ENCODE measurements at places on chromosomes 13 and 19. TPM values are rescaled to one million over a fixed set of nuclear protein-coding genes. Genes with fewer than 3 reads are reported as not detected.

DNA sequence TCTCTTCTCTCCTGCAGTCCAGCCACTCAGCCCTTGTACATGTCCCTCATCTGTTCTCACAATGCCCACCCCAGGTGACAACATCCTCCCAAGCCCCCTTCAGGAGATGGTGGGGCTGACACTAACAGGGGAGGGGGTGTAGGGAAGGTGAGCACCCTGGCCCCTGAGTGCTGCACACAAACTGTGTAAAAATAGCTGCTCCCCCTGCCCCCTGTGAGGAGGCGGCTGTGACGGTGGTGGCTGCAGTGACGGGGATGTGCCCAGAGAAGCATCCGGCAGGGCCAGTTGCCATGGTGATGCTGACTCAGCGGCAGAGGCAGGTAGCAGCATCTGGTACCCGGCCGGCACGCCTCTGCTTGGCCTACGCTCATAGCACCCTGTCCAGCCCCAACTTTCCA, 13.0 kb upstream of the JUND start:
- peak; percentile 53 for ATAC-seq

GRCh38 chr13:35882722-35883497, 248.3 kb downstream of the DCLK1 start:
- no peak for ATAC-seq

- ATAC-seq = no peak
Measured at GRCh38 chr13:46104868-46105267, at the start of gene CPB2. TSS of gene CPB2 (minus strand) at chr13:46105033. CDS start at chr13:46105009, 24 bp downstream.

- no peak for ATAC-seq
Measured at GRCh38 chr13:46598140-46598819, 45.3 kb downstream of the LRCH1 start.

GRCh38 chr19:35559781-35560180, 3.7 kb downstream of the ATP4A start:
- no peak for ATAC-seq

- ATAC-seq = no peak
Measured at GRCh38 chr13:20980430-20980829, 77.9 kb upstream of the XPO4 start.

DNA sequence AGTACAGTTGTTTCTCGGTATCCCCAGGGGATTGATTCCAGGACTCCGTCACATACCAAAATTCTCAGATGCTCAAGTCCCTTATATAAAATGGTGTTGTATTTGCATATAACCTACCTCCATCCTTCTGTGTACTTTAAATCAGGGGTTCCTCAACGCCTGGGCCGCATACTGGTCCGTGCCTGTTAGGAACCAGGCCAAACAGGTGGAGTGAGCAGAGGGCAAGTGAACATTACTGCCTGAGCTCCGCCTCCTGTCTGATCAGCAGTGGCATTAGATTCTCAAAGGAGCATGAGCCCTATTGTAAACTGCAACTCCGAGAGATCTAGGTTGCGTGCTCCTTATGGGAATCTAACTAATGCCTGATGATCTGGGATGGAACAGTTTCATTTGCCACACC, 42.2 kb upstream of the KCTD4 start:
- ATAC-seq = peak; percentile 72

PTGER1 gene
- 0.44 TPM for total RNA-seq

GRCh38 chr13:63381078-63381859, 1965.6 kb upstream of the PCDH20 start:
- ATAC-seq = no peak

DNA sequence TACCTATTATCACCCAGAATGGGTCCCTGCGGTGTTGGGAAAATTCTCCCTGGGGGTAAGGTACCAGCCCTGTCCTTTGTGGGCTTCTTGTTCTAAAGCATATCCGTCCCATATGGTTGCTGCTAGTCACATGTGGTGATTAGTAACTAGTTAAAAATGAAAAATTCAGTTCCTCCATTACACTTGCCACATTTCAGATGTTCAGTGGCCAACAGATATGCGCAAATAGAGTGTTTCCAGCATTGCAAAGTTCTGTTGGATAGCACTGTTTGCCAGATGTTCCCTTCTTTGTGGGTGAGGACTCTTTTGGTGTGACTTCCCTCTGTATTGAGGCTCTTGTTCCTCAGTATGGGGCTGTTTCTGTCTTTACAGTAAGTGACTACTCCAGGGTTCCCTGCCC, 3.8 kb downstream of the CNOT3 start:
- no peak for ATAC-seq

- no peak for ATAC-seq
Measured at GRCh38 chr13:97938706-97939475, 14.6 kb upstream of the IPO5 start.

- no peak for ATAC-seq
Measured at GRCh38 chr13:30624630-30625029, 6.9 kb downstream of the USPL1 start.

LGALS7B gene
- total RNA-seq = 886 TPM

C19orf85 gene
- not detected for total RNA-seq

NOSIP gene
- total RNA-seq = 38.6 TPM

ATXN8OS gene
- not detected for total RNA-seq

ZNF497 gene
- 1.1 TPM for total RNA-seq

JUNB gene
- 267 TPM for total RNA-seq

OLFM4 gene
- total RNA-seq = 3.0 TPM

- ATAC-seq = peak; percentile 44
Measured at GRCh38 chr13:20873348-20873747, 29.2 kb downstream of the XPO4 start.

GRCh38 chr19:49816590-49816989, 1.5 kb upstream of the MED25 start:
- no peak for ATAC-seq

- no peak for ATAC-seq
Measured at GRCh38 chr19:47227352-47228167, 3.4 kb downstream of the BBC3 start.

DNA sequence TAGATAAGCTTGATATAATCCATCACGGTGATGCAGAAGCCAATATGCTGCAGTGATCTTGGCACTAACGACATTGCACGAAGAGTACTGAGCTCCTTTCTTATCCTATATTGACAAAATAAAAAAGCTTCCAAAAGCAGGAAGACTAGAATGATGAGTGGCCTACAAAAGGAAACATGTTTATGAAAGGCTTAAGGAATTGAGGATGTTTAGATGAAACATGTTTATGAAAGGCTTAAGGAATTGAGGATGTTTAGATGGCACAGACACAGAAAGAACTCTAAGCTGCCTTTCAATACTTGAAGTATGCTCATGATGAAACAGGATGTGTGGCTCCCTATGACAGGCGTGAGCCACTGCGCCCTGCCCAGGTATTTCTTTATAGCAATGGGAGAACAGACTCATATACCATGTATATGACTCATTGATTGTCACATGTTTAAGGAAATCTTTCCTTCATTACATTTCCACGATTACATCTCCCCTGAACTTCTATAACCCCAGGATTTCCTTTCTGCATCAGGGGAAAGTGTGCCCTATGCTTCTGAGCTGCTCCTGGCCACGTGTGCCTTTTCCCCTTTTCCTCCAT, 690.8 kb upstream of the ARGLU1 start:
- ATAC-seq = no peak

- ATAC-seq = peak; percentile 51
Measured at GRCh38 chr13:99307247-99307646, at the start of gene GPR183. TSS of gene GPR183 (minus strand) at chr13:99307399. CDS start at chr13:99296145, 11,254 bp downstream.

- no peak for ATAC-seq
Measured at GRCh38 chr19:53076984-53077383, 26.2 kb downstream of the ZNF160 start.

- ATAC-seq = no peak
Measured at GRCh38 chr13:105220063-105220462, 1315.4 kb downstream of the EFNB2 start.

FUT3 gene
- 104 TPM for total RNA-seq

CACNA1A gene
- total RNA-seq = 0.20 TPM

- ATAC-seq = no peak
Measured at GRCh38 chr19:51093101-51093500, 10.4 kb upstream of the KLK14 start.

- ATAC-seq = peak; percentile 85
Measured at GRCh38 chr19:32682317-32682716, 6.7 kb downstream of the RGS9BP start.

DNA sequence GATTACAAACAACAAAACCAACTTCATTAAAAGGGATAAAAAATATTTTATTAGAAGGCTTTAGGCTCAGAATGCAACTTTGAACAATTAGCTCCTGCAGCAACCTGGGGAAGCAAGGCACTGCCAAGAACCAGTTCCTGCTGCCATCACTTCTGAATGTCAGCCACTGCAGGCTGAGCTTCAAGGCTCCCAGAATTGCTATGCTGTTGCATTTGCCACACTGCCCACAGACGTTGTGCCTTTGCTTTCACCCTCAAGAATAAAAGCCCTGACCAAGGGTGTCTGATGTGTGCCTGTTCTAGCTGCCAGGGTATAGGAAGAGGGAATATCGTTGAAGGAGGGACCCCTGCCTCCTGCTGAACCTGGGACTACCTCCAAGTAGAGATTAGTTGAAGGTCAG, 238.4 kb downstream of the ITGBL1 start:
- no peak for ATAC-seq

CEACAM1 gene
- total RNA-seq = 97.8 TPM

SLC10A2 gene
- total RNA-seq = not detected

DNA sequence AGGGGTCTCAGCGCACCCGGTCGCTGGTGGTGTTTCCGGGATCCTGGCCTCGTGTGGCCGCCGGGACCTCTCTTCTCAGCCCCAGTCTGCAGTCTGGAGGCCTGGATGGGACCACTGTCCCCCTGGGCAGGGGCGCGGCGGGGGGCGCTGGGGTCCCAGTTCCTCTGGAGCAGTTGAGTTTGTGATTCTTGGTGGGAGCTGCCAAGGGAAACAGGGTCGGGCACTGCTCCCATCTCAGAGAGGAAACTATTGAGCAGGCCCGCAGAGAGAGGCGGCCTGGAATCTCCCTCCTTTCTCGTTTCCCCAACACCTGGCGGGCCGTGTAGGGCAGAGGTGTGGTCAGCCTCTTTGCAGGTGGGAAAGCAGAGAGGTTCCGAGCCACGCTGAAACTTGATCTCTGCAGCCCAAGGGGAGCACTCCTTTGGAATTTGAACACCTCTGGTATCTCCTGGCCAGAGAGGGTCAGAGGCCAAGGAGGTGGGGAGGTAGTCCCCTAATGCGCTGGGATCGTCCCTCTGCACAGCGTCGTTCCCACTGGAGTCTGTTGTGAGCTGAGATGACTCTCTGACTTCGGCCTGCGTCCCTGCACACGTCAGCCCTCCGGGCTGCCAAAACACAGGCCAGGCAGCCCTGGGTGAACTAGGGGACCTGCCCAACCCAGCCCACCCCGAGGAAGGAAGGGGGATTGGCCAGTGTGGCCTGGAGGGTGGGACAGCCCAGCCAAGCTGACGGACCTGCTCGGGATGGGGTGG, 741 bp downstream of the PLEKHF1 start:
- ATAC-seq = peak; percentile 7

NLRP7 gene
- not detected for total RNA-seq

MLLT1 gene
- 27.5 TPM for total RNA-seq

DNA sequence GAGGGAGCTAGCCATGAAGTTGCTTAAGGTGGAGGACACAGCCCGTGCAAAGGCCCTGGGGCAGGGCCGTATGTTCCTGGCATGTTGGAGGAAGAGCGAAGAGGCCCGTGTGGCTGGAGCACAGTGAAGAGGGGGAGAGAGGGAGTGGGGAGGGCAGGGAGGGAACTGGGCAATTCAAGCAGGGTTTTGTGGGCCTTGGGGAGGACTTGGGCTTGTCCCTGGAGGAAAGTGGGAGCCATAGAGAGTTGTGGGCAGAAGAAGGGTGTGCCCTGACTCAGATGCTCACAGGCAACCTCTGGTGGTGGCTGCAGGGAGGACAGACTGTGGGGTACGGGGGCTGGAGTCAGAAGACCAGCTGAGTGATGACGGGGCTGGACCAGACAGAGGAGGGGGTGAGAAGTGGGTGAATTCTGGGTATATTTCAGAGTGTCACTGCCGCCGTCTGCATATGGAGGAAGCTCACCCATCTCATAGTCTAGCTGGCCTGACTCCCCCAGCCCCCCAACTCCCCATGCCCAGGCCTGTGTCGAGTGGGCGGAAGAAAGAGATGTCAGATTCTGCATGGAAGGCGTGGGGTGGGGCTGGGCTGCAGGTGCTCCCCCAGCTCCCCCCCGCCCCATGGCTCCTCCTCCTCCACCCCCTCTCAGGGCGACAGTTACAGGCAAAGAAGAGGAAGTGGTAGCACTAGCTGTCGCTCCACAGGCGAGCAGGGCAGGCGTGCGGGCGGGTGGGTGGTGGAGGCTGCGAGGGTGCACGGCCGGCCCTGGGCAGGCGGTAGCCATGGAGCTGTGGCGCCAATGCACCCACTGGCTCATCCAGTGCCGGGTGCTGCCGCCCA, at the start of gene VAV1:
VAV1 (plus strand) TSS at position 681 of the 838 bp plus-strand sequence; CDS start at position 781, 100 bp downstream.
- ATAC-seq = peak; percentile 27

CALR3 gene
- not detected for total RNA-seq

AMER2 gene
- total RNA-seq = not detected

IGLON5 gene
- not detected for total RNA-seq

DNA sequence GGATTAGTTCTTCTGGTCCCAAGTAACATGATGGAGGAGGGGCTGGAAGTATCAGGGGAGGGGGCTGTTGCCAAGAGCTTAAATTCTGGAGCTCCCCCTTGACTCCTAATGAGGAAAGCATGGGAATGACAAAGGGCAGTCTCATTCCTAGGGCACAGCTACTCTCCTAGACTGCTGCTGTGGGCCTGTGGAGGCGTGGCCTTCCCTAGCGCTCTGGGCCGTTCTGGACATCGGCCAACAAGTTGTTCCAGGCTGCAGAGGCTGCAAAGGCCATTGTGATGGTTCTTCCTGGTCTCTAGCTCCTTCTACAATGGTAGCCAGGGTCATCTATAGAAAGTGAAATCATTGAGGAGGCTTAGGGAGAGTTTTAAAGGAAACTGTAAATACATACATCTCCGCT, 916.6 kb downstream of the DIAPH3 start:
- no peak for ATAC-seq

DPF1 gene
- 0.16 TPM for total RNA-seq
